NCI-H510A (cell line): ENCODE measurements at places on chromosomes 12 and 14.

GRCh38 chr14:42480255-42480654 is 873.6 kb downstream of the LRFN5 start:
- no peak for DNase-seq

GRCh38 chr14:29548948-29549370 is 378.7 kb downstream of the PRKD1 start:
- peak; percentile 27 for DNase-seq

- DNase-seq: no peak
Observed at GRCh38 chr12:72207486-72208409, 64.4 kb upstream of the TRHDE start.

GRCh38 chr12:98532687-98533304 is 17.4 kb downstream of the TMPO start:
- DNase-seq: no peak

DNA sequence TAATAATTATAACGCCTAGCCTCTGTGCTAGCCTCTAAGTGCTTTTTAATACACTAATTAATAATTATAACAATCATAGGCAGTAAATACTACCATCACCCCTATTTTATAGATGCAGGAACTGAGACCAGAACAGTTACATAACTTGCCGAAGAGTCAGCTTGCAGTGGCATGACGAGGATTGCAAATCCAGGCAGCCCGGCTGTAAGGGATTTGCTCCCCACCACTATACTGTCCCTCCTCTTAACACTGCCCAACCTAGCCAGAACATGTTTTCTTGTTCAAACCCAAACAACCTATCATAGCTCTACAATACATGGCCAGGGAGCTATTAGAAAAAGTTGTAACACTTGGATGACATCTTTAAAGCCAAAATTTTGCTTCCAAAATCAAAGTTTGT is 33.9 kb upstream of the VASH1 start:
- no peak for DNase-seq

- no peak for DNase-seq
Observed at GRCh38 chr12:127830065-127830460, 436.9 kb upstream of the TMEM132C start.

- DNase-seq: no peak
Observed at GRCh38 chr12:99388671-99389195, 258.8 kb upstream of the GARIN6 start.

GRCh38 chr14:76550534-76550933 is 174.6 kb downstream of the ESRRB start:
- DNase-seq: no peak

GRCh38 chr12:43208627-43209026 is 343.4 kb downstream of the ADAMTS20 start:
- no peak for DNase-seq

DNA sequence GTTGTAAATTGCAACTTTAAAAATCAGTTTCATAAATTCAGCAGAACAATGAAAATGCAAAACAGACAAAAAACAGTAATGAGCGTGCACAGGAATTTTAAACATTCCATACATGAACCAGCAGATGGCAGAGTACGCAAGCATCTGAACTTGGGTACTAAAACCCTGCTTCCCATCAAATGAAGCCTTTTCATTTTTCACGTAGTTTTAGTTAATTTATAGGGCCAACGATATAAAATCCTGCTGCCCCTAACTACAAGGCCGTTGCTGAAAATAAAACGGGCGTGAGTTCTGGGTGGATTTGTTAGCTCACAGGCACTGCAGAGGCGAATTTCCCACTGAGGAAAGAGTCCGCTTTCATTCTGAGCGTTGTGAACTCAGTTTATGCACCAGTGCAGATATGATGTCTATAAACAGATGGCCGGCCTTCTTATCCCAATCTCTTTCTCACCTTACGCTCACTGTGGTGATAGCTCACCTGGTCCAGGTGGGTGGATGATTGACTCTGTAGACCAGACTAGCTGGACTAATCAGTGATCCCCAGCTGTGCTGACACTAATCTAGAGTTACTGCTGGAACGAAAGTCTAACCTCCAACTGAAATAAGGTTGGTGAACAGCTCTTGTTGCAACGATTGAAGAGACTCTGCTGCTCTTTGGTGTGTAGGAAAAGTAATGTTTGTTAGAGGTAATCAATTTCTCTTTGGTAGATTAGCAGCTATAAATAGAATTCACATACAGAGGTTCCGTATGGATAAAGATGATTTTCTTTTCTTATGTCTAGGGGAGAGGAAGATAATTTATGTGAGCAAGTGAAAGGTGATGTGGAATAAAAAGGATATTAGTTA is 89.2 kb downstream of the PDZRN4 start:
- peak; percentile 27 for DNase-seq

DNA sequence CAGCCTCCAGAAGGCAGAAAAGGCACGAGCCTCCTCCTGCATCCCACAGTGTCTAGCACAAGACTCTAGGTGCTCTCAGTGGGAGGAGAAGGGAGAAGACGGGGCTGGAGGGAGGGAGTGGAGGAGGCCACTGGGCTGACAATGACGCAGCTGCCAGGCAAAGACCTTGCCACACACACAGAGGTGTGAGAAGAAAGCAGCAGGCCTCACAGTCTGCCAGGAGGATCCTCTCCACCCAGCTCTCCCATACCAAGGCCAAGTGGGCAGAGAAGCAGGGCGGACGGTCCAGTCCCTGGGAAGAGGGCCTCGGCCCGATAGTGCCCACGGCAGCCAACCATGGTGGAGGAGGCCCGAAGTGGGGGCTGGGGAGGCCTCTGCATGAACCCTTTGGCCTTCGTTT is 78.9 kb downstream of the NCOR2 start:
- no peak for DNase-seq

DNA sequence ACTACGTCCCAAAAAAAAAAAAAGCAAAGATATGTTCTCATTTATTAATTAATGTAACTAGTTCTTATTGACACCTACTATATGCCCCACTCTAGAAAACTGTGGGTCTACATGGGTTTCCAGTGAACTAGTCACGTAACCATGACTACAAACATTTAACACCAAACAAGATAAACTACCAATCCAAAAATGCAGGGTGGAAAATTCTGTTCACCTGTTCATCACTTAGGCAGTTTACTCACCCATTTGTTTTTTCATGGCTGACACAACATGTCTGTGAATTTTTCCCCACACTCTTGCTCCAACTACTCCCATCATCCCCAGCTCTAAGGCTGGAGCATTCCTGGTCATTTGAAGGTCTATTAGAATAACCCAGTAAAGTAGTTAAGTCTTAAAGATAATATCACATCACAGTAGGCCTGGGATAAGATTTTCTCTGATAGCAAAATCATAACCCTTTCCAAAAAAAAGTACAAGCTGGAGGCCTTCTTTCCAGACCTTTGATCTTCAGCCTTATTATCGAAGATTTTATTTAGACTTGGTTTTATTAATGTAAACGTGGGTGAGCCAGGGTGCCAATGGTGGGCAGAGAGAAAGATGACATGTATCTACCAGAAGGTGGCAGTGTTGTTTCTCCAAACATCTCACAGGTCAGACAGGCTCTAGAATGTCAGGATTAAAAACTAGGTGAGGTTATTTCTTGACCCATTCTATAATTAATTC is 61.6 kb upstream of the DAAM1 start:
- peak; percentile 3 for DNase-seq

GRCh38 chr12:122835750-122836026 is 431 bp downstream of the HIP1R start:
- DNase-seq: peak; percentile 44

- DNase-seq: no peak
Observed at GRCh38 chr14:56590535-56590960, 10.9 kb downstream of the TMEM260 start.

DNA sequence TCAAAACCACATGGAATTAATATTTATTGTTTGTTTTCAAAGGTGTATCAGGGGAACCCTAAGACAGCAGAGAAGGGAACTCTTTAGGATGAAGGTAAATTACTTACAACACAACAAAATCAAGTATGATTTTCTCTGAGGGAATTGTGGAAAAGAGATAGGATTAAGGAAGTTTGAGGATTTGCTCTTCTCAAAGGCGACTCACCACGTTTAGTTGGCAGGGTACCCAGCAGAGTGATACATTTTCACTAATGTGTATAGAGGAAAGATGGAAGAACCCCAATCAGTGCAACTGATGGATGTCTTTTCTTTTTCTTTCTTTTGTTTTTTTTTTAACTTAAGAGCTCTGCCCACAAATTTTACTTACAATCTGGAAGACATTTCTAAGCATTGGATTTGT is 499.2 kb downstream of the CCER1 start:
- no peak for DNase-seq

- no peak for DNase-seq
Observed at GRCh38 chr12:43294916-43295315, 257.1 kb downstream of the ADAMTS20 start.

GRCh38 chr14:103332143-103332919 is 1.7 kb upstream of the EIF5 start:
- DNase-seq: peak; percentile 22

- DNase-seq: no peak
Observed at GRCh38 chr14:39107591-39107996, 4.6 kb upstream of the SEC23A start.

DNA sequence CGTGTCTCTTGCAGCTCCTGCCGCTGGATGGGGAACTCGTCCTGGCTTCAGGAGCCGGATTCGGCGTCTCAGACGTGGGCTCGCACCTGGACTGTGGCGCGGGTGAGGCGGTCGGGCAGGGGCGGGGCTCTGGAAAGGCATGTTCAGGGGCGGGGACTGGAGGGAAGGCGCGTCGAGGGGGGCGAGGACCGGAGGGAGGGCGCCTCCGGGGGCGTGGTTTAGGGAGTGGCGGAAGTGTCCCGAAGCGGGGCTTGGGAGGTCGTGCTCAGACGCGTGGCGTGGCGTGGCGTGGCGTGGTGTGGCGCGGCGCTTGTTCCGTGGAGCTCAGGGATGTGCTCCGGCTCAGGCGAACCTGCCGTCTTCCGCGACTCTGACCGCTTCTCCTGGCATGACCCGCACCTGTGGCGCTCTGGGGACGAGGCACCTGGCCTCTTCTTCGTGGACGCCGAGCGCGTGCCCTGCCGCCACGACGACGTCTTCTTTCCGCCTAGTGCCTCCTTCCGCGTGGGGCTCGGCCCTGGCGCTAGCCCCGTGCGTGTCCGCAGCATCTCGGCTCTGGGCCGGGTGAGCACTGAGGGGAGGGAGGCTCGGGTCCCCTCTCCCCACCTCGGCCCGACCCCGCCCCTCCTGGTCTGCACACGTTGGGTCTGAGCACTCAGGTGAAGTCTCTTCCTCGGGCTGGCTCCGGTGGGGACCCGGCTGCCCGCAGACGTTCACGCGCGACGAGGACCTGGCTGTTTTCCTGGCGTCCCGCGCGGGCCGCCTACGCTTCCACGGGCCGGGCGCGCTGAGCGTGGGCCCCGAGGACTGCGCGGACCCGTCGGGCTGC is 6.2 kb downstream of the AMN start:
- DNase-seq: peak; percentile 71

GRCh38 chr12:93427779-93428564 is 13.8 kb downstream of the UBE2N start:
- no peak for DNase-seq

- DNase-seq: no peak
Observed at GRCh38 chr14:101331141-101331525, 230.2 kb upstream of the DIO3 start.

GRCh38 chr12:26370098-26370497 is 174.7 kb downstream of the SSPN start:
- no peak for DNase-seq

DNA sequence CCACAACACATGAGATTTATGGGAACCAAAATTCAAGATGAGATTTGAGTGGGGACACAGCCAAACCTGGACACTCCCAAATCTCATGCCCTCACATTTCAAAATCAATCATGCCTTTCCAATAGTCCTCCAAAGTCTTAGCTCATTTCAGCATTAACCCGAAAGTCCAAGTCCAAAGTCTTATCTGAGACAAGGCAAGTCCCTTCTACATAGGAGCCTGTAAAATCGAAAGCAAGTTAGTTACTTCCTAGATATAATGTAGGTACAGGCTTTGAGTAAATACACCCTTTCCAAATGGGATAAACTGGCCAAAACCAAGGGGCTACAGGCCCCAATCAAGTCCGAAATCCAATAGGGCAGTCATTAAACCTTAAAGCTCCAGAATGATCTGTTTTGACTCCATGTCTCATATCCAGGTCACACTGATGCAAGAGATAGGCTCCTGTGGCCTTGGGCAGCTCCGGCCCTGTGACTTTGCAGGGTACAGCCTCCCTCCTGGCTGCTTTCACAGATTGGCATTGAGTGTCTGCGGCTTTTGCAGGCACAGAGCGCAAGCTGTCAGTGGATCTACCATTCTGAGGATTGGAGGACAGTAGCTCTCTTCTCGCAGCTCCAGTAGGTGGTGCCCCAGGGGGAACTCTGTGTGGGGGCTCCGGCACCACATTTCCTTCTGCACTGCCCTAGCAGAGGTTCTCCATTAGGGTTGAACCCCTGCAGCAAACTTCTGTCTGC is 60.1 kb downstream of the LRIG3 start:
- no peak for DNase-seq

DNA sequence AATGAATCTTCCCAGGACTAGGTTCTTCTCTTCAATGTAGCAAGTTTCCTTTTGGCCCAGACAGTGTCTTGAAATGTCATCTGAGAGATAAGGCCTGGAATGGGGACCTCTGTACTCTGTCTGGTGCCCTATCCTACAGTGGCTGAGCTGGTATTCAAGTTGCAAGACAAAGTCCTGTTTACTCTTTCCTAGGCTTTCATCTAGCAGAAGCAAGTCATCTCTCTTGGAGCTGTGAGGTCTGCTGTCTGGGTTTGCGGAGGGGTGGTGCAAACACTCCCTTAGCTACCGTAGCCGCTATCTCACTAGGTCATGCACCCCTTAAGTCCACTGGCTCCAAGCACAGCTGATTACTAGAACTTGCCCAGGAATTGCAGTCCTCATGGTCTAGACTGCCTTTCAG is 149.7 kb upstream of the SLC16A7 start:
- no peak for DNase-seq

DNA sequence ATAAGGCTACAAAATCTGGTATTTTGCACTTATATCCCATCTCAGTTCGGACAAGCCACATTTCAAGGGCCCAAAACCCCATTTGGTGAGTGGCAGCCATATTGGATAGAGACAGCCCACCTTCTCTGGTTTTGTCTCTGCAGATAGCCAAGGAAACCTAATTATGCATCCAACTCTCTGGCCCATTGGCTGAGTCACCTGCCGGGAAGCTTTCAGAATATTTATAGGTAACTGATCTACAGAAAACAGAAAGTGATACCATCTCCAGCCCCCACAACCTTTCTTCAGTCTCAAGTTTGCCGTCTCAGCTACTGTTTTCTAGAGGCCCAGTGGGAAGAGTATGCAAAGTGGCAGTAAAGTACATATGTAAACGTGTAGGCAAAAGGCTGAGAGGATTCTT is 33.7 kb upstream of the PPP1CC start:
- no peak for DNase-seq

- no peak for DNase-seq
Observed at GRCh38 chr14:61489932-61490331, 168.6 kb downstream of the PRKCH start.

GRCh38 chr12:121128908-121129810 is 3.5 kb upstream of the P2RX7 start:
- no peak for DNase-seq

DNA sequence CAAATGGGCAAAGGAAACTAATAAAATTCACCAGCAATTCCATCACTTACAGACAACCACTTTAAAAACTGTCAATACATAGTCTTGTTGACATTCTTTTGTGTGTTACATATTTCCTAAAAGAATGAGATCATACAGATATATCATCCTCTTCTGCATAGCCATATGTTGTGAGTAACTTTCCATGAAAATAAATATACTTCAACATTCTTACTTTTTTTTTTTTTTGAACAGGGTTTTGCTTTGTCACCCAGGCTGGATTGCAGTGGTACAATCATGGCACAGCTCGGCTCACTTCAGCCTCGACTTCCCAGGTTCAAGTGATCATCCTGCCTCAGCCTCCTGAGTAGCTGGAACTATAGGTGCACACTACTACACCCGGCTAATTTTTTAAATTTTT is 20.9 kb downstream of the ZC2HC1C start:
- no peak for DNase-seq
